ENCODE measurements at places on chromosomes 4 and X.
A peak's percentile ranks its signal among the peaks of the same experiment; 100 is the strongest.

GRCh38 chr4:26179316-26179760, 141.5 kb upstream of the RBPJ start:
- no peak for DNase-seq

- DNase-seq: peak; percentile 71
These were observed 475.5 kb upstream of the FGF16 start for GRCh38 chrX:76971393-76972376.

DNA sequence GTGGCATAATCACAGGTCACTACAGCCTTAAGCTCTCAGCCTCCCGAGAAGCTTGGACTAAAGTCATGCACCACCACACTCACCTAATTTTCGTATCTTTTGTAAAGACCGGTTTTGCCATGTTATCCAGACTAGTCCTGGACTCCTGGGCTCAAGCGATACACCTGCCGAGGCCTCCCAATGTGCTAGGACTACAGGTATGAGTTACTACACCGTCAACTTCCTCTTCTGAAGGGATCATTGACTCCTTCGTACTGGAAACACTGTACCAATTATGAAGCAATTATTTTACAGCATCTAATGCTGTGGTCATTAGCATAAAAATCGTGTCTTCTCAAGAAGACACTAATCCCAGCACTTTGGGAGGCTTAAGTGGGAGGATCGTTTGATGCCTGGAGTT, 35.2 kb downstream of the PDS5A start:
- peak; percentile 13 for DNase-seq

DNA sequence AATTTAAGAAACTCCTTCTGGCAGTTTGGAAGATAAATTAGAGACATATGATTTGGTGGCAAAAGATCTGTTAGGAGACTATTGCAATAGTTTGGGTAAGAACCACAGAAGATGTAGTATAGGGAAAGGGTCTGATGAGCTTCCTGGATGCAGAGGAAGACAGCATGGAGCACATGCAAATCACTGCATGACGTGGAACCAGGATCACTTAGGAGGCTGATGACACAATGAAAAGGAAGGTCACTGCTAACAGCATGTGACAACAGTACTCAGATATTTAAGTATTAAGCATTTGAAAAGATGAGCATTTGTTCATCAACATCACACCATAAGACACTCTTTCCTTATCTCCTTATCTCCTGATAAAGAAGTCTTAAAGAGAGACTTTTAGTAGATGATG, 167.8 kb upstream of the LDB2 start:
- no peak for DNase-seq

- DNase-seq: peak; percentile 27
These were observed 107.7 kb downstream of the APOOL start for GRCh38 chrX:85111347-85111746.

Measured in NCI-H82 (cell line).